Smooth muscle cell of the brain vasculature (primary cell): ENCODE measurements at places on chromosomes 6 and 20.
A peak's percentile ranks its signal among the peaks of the same experiment; 100 is the strongest.

- DNase-seq: no peak
Measured at GRCh38 chr6:82381278-82381677, 17.7 kb downstream of the TPBG start.

DNA sequence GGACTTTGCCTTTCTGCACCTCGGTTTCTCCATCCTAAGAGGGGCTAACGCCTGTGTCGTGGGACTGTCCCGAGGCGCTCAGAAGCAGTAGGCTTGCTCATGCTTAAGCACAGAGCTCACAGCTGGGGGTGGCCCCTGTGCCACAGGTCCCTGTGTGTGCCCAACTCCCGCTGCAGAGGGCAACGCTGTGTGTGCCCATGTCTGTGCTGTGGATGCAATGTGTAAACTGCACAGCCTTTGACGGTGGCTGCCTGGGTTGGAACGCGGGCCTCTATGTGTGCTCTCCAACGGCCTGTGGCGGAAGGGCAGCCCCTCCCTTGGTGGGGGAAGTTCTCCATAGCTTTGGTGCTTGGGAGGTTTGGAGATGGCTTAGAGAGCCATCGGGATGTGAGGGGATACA, 10.7 kb upstream of the GATA5 start:
- DNase-seq: no peak

DNA sequence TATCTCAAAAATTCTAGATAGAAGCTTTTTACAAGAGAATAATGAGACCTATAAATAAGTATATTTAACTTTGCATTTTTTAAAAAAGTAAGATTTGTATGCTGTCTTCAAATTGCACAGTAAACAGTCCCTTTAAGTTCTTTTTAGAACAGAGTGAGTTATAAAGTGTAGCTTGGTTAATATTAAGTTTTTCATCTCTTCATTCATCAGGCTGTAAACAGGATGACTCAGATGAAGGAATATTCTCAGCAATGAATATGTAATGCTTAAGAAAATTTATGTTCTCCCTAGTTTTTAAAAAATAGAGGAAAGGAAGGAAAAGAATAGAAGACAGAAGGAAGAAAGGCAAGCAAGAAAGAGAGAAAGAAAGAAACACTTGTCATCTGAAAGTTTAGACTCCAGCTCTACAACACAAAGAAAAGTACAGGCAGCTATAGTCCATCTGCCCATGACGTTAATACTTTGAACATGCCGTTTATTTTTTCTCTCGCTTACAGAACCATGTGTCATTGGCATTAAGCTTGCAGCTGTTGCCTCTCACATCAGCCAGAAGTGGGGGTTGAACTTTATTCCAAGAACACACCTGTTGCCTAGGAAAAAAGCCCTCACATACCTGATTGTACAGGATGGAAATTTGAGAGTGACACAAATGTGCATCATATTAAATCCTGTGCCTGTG, 36.1 kb downstream of the CAP2 start:
- DNase-seq: no peak

- no peak for DNase-seq
Measured at GRCh38 chr6:108293527-108294296, 1.1 kb upstream of the AFG1L start.

DNA sequence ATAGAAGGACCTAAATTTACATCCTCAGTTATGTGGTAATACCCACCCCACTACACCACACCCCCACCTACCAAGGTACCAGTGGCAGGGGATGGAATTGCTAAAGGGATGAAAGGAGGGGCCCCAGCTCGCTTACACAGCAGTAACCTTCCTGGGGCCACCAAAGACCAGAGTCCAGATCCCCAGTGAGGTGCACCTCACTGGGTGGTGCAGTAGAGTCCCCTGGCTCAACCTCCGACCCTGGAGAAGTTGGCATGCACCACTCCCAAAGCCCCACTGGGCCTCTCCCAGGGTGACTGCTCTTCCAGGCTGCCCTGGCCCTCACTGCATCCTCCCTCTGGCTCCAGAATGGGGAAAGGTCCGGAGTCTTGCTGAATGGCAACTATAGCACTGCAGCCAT, 816 bp downstream of the UNC5CL start:
- DNase-seq: no peak

DNA sequence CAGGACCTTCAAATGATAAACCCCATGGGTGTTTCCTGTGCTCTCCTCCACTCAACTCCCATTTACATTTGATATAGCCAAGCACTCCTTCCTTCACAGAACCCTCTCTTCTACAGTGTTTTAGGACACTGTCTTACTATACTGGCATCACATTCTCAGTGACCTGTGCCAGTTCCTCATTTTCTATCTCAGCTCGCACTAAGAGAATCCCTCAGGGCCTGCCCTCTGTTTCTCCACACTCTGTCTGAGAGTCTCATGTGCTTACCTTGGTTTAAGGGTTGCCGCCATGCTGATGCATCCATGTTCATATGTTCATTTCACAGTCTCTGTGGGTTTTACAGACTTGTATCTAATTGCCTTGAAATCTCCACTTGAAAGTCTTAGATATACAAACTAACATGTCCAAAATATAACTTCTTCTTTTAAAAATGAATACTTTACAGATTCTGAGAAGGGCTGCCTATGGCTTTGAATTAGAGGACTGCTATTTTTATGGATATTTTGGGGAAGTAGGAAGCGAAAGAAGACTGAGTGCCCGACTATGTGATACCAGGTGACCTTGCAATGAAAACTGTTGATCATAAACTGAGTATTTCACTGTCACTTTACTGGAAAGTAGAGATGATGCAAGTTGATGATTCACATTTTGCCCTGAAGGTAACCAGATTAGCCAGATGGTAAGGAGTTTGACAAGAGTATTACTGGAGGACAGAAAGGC, 153.1 kb upstream of the SIM1 start:
- DNase-seq: no peak

DNA sequence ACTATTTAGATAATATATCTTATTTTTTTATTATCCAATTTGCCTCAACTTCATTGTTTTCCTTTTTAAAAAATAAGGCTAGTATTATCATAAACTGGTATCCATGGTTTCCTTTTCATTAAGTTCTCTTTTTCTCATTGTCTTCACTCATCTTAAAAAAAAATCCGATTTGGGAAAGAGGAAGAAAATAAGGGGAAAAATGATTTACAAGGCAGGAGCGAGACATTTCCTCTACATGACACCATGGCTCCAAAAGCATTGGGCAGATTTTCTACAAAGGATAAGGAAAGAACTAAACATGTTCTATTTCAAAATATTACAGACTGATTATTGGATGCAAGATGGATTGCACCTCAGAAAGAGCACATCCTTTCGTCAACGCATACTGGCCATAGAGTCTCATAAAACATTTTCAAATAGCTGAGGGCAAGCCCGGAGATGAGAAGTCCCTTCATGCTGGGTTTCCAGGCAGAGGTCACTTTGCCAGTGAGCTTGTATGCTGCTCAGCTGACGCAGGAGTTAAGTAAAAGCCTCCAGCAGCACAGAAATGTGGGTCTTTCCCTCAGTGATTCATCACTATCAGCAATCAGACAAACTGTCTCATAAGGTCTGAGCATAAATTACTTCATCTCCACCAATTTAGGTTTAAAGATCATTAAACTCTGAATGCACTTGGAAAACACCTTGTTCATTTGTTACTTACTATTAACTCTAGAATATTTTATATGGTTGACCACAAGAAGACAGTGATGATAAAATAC, 129.0 kb upstream of the TNFAIP3 start:
- peak; percentile 89 for DNase-seq

DNA sequence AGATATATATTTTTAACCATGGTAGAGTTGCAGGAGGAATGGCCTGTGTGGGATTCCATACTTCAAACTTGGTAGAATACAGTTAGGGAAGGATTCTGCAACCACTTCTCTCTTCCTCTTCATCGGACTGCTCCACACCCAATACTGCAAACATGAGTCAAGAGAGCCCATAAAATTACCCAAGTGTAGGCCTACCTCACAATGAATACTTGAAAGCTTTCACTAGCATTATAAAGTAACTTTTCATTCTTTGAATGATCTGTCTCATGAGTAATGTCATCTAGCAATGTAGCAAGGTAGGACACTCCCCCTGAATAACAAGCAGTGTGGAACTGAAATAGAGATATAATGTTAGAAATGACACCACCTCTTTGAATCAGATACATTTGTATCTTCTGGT, 79.4 kb downstream of the FOXC1 start:
- DNase-seq: no peak

- DNase-seq: no peak
Measured at GRCh38 chr6:39666706-39667489, 58.3 kb downstream of the KIF6 start.

DNA sequence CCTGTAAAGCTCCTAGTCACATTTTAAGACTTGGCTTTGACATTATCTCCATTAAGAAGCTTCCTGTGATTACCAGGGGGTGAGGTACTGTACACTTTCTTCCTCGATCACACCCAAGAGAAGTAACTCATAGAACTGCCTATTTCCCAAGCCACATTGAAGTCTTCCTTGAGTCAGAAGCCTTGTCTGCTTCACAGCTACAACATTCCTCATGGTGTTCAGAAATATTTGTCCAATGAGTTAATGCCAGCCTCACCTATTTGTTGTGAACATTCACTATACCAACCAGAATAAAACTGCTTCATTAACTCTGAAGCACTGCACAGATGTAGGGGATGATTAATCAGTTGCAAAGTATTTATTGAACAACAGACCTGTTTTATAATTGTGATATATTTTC, 622.3 kb downstream of the PTPRT start:
- no peak for DNase-seq

GRCh38 chr6:147503587-147503986, 4.9 kb upstream of the SAMD5 start:
- no peak for DNase-seq

- no peak for DNase-seq
Measured at GRCh38 chr6:137150072-137150471, 23.4 kb downstream of the IL22RA2 start.

DNA sequence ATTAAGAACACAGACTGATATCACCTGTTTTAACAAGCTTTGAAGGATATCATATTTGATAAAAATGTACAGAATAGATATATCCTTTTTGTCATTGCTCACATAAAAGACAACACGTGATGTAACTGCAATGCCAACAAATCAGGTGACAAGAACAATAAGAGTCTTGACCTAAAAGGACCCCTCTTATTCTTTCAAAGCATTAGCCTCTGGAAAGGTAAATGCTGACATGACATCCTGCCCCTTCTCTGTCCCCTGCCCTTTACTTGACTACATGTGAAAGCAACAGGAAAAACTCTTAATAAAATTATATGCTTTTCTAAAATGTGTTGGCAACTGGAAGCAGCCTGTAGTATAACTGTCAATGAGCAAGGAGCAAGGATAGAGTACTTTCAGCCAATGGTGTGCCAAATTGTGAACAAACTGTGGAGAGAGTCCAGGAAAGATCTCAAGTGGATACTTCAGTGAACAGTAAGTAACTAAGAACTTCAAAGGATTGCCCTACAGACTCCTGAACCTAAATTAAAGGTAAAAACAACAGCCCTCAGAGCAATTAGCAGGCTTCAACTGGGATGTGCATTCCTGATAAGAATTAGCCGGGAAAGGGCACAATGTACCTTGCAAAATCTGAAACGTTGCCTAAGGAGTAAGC, 16.3 kb downstream of the PTPRK start:
- DNase-seq: no peak

- DNase-seq: no peak
Measured at GRCh38 chr6:139016337-139017213, 12.0 kb upstream of the ABRACL start.

DNA sequence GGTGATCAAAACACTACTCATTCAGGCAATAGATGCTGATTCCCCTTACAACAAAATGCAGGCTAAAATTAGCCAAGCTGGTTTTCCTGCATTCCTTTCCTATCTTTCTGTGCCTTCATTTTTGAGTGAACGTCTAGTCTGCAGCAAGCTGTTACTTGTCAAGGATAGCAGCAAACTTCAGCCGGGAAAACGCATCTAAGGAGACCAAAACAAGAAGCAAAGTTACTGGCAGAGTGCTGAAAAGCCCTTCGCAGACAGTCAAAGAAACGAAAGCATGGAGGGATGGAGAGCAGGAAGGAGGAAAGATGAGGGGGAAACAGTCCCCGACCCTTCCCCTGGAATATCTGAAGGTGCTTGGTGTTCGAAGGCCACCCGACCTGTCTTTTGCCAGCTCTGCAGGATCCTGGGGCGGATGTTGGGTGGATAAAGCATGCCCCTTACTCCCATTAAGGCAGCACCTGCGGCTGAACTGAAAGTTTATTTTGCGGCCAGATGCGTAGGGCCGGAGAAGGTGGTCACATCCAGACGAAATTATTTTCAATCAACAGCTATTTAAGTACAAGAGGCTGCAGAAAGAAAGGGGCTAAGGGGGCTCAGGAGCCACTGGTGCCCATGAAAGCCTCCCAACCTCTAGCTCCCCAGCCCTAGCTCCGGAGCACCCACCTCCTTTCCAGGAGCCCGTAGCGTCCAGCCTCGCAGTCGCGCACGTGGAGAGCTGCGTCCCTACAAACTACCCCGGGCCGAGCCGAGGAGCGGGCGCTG, 538 bp downstream of the FERMT1 start:
- no peak for DNase-seq
